NCI-H524 treated with DMSO at 0.1 percent for 48 hours (cell line): ENCODE measurements at places on chromosomes 7 and 10.

- no peak for DNase-seq
Observed at GRCh38 chr10:80186364-80187012, 18.8 kb downstream of the ANXA11 start.

- no peak for DNase-seq
Observed at GRCh38 chr7:88329532-88330463, 23.1 kb upstream of the STEAP4 start.

- DNase-seq, result no peak
Observed at GRCh38 chr7:2515424-2516193, 4.0 kb upstream of the LFNG start.

GRCh38 chr10:31820096-31820495, 108.5 kb downstream of the ARHGAP12 start:
- DNase-seq, result no peak

- DNase-seq, result no peak
Observed at GRCh38 chr7:32462451-32462850, 27.7 kb downstream of the LSM5 start.

- no peak for DNase-seq
Observed at GRCh38 chr7:96786998-96787395, 77.4 kb upstream of the SEM1 start.
